Osteocyte (in vitro differentiated cells): ENCODE measurements at places on chromosomes 1 and 21. TPM values are rescaled to one million over a fixed set of nuclear protein-coding genes. Genes with fewer than 3 reads are reported as not detected.

Gene DNAI4
- 8.9 and 10.0 TPM in 2 replicates for total RNA-seq

Gene TSPAN1
- 0.68 and 0.91 TPM in 2 replicates for total RNA-seq

DNA sequence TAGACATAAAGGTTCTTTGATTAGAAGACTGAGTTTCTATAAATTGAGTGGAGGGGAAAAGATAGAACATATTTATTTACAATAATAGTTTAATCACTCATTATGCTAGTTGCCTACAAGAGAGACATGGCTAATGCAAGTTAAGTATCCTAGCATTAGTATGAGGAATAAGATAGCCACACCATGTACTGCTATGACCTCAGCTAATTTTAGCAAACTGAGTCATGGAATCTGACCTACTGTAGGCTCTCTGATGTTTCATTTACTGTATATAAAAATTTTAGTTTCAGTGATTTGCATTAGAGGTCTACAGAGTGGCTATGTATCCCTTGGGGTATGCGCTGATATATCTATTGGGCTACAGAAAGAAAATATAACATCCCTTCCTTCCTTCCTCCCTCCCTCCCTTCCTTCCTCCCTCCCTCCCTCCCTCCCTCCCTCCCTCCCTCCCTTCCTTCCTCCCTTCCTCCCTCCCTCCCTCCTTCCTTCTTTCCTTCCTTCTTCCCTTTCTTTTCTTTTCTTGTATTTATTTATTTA is 5.8 kb downstream of the AGL start:
- DNase-seq: no peak

DNA sequence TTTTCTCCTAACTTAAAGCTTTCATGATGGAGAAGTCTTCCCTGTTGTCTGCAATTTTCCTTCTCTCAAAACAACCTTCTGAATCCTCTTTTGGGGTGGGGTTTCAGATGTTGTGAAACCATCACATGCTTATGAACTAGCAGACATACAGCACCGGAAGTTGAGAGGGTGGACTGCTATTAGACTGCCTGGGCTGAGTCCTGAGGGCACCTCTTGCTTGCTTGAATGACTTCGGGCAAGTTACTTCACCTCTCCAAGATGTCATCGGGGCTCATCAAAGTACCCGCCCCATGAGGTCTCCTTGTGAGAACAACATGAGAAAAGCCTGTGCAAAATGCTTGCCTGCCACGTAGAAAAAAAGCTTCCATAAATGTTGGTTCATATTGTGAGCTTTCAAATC is 89.6 kb downstream of the CCDC185 start:
- DNase-seq: no peak

GRCh38 chr1:45608175-45609156 is 15.4 kb downstream of the CCDC17 start:
- no peak for DNase-seq

DNA sequence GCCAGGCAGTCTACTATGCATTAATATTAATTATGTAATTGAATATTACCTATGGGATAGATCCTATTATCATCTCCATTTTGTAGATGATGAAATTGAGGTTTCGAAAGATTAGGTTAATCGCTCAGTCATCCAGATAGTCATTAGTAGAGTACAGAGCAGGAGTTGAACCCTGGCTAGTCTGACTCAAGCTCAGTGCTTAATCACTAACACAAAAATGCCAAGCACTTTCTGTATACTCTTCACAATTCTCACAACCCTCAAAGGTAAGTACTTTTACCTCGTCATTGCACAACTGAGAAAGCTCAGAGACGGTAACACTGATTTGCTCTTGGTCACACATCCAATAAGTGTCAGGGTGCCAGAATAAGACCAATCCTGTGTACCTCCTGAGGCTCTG is 280.2 kb upstream of the PLXNA2 start:
- DNase-seq: no peak

- no peak for DNase-seq
These were observed 29.5 kb upstream of the REG4 start for GRCh38 chr1:119840745-119841144.

DNA sequence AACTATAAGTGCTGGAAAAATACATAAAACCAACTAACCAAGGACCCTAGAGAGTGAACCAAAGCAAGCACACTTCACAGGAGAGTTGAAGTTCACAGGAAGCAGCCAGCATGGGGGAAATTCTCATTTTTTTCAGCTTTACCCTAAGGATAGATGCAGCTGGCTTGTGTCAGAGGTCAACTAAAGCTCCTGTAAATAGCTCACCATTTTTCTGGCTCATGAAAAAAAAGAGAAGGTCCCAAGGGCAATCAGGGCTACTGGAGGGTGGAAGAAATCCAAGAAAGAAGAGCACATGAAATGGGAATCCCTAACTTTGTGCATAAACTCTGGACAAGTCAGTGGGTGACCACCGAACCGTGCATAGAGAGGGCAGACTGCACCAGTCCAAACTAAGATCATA is 58.3 kb downstream of the KCNJ15 start:
- DNase-seq: peak; percentile 69

GRCh38 chr1:3219005-3219790 is 150.2 kb downstream of the PRDM16 start:
- no peak for DNase-seq

GRCh38 chr1:95168761-95169351 is 51.7 kb downstream of the TLCD4 start:
- no peak for DNase-seq

DNA sequence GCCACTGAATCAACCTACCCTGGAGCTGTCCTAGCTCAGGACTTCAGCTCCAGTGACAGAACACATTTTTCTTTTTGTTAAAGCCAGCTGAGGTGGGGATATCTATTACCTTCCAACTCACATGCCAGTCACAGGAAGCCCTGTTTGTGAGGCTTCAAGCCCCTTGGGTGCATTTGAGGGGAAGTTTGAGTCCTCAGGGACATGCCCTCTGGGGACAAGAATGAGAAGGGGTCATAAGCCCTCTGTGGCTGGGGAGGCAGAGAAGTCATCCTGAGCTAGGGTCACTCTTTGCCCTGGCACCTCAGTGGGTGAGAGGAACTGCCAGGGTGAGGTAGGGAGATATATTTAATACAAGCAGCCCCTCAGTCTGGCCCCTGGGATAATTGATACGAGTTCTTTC is 33.5 kb upstream of the CLDN14 start:
- DNase-seq: no peak
